ENCODE measurements at places on chromosomes 7 and 10.
A peak's percentile ranks its signal among the peaks of the same experiment; 100 is the strongest.

- no peak overlapping the region for H3K27ac ChIP-seq
- H3K4me1 ChIP-seq: peaks cover 9% of the 10 kb centered on the region
- DNase-seq: no peak
Observed at GRCh38 chr7:1442355-1443124, 16.7 kb downstream of the MICALL2 start.

GRCh38 chr7:140542228-140542603 is 62.9 kb upstream of the MKRN1 start:
- H3K36me3 ChIP-seq: peaks cover 70% of the 10 kb centered on the region
- H3K4me1 ChIP-seq: peaks cover 21% of the 10 kb centered on the region
- no peaks in the 10 kb centered on the region for H3K27me3 ChIP-seq
- peak; percentile 65 for DNase-seq
- peak overlapping the region; percentile 63 for H3K4me3 ChIP-seq
- H3K27ac ChIP-seq: peak overlapping the region; percentile 96

- H3K4me3 ChIP-seq: no peak overlapping the region
- no peaks in the 10 kb centered on the region for H3K36me3 ChIP-seq
- no peaks in the 10 kb centered on the region for H3K27me3 ChIP-seq
- H3K4me1 ChIP-seq: peaks cover 5% of the 10 kb centered on the region
Observed at GRCh38 chr7:103811290-103811689, 178.2 kb downstream of the RELN start.

- no peak overlapping the region for H3K27ac ChIP-seq
- no peaks in the 10 kb centered on the region for H3K36me3 ChIP-seq
- DNase-seq: no peak
- H3K4me3 ChIP-seq: no peak overlapping the region
- H3K4me1 ChIP-seq: no peaks in the 10 kb centered on the region
Observed at GRCh38 chr10:51246156-51246555, 171.9 kb downstream of the PRKG1 start.

- H3K27ac ChIP-seq: no peak overlapping the region
- no peaks in the 10 kb centered on the region for H3K27me3 ChIP-seq
- no peak for DNase-seq
- H3K36me3 ChIP-seq: no peaks in the 10 kb centered on the region
Observed at GRCh38 chr10:110421512-110422138, 76.1 kb upstream of the DUSP5 start.

DNA sequence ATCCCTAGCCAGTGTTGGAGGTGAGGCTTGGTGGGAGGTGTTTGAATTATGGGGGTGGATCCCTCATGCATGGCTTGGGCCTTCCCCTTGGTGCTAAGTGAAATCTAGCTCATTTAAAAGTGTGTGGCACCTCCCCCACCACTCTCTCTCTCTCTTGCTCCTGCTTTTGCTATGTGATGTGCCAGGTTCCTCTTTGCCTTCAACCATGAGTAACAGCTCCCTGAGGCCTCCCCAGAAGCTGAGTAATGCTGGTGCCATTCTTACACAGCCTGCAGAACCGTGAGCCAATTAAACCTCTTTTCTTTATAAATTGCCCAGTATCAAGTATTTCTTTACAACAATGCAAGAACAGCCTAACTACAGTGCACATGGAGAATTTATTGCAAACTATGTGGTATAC is 188.8 kb upstream of the POT1 start:
- H3K4me1 ChIP-seq: no peaks in the 10 kb centered on the region
- H3K27me3 ChIP-seq: no peaks in the 10 kb centered on the region
- H3K36me3 ChIP-seq: no peaks in the 10 kb centered on the region
- DNase-seq: peak; percentile 22
- H3K27ac ChIP-seq: no peak overlapping the region
- no peak overlapping the region for H3K4me3 ChIP-seq

DNA sequence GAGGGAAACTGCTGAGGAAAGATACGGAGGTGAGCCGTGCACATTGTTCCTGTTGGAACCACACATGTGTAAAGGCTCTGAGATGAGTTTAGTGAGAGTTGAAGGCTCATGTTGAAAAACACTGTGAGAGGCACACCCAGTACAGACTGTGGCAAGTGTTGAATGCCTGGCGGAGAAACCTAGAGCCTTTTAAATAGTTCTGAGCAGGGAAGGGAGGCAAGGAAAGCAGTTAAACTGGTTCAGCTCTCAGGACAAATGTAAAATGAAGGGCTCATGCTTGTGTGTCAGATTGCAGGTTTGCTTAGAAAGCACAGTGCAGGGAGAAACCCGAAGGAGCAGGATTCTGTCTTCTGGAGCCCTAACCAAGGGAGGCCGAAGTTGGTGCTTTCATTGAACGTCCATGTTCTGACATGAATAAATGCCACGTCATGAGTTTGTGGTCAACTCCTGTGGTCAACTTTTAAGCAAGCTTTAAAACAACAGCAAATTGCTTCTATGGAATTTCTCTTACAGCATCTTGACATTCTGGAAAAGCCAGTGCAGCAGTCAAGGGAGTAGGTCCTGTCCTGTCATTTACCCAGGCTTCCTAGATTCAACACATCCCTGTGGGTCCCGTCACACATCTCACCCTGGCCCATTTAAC is 650.9 kb upstream of the GALNT17 start:
- H3K4me3 ChIP-seq: no peak overlapping the region
- no peak overlapping the region for H3K27ac ChIP-seq
- no peaks in the 10 kb centered on the region for H3K36me3 ChIP-seq
- H3K27me3 ChIP-seq: no peaks in the 10 kb centered on the region

DNA sequence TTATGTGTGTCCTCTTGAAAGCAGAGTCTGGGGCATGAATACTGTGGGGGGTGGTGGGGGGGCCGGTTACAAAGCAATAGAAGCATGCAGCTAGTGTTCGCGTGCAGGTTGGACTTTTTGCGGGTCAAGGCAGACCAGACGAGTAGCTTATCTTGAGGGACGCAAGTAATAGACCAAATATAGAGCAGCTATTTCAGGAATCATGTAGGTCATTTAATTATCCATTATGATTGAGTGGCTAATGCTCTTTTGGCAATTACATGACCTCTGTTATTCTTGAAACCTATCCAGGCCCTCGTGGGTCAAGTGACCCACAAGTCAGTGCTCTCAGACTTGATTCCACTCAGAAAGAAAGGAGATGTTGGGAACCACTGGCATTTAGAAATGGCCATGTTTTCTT is 93.0 kb downstream of the BTRC start:
- no peak overlapping the region for H3K27ac ChIP-seq
- no peaks in the 10 kb centered on the region for H3K36me3 ChIP-seq
- no peak overlapping the region for H3K4me3 ChIP-seq

GRCh38 chr7:151133266-151133985 is 34.1 kb downstream of the GBX1 start:
- no peak overlapping the region for H3K27ac ChIP-seq
- H3K27me3 ChIP-seq: no peaks in the 10 kb centered on the region
- DNase-seq: no peak
- H3K36me3 ChIP-seq: peaks cover 99% of the 10 kb centered on the region

DNA sequence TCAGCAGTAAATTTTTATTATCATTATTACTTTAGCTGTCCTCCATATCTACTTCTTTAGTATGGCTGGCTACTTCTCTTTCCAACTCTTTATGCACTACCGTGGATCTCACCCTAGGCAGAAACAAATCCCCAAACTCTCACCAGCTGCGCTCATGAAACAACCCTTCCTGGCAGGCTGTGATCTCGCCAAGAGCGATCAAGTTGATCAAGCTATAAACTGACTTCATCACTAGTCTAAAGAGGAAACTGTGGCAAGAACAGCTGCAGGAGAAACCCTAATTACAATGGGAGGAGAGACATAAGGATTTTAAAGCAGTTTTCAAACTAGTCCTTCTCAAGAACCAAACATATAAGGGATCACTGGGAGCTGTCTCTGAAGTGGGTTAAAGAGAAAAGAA is 160.5 kb upstream of the PRSS58 start:
- H3K27ac ChIP-seq: no peak overlapping the region
- no peaks in the 10 kb centered on the region for H3K36me3 ChIP-seq
- peaks cover 10% of the 10 kb centered on the region for H3K4me1 ChIP-seq
- H3K27me3 ChIP-seq: no peaks in the 10 kb centered on the region
- no peak for DNase-seq

DNA sequence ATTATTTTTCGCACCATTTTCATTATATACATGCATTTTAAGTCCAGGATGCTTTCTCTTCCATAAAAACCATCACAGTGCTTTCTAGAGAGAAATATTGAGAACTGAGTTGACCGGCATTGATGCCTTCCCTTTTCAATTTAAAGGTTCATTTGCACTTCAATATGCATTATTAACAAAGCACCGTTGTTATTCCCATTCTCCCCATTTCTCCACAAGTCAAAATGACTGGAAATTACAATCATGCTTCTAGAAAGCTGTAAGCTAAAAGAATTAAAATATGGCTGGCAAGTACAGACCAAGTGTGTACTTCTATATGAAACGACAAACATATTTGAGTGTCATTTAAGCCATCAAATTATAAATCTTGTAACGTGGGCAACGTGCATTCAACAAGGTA is 219.5 kb downstream of the FANK1 start:
- H3K4me3 ChIP-seq: no peak overlapping the region
- H3K27ac ChIP-seq: no peak overlapping the region
- DNase-seq: no peak
- peaks cover 16% of the 10 kb centered on the region for H3K36me3 ChIP-seq

GRCh38 chr7:155993420-155994278 is 181.4 kb upstream of the SHH start:
- no peaks in the 10 kb centered on the region for H3K36me3 ChIP-seq
- DNase-seq: no peak
- H3K4me3 ChIP-seq: no peak overlapping the region
- H3K27ac ChIP-seq: no peak overlapping the region
- H3K27me3 ChIP-seq: no peaks in the 10 kb centered on the region

- DNase-seq: peak; percentile 26
- H3K36me3 ChIP-seq: no peaks in the 10 kb centered on the region
- H3K4me3 ChIP-seq: no peak overlapping the region
- no peak overlapping the region for H3K27ac ChIP-seq
- no peaks in the 10 kb centered on the region for H3K4me1 ChIP-seq
Observed at GRCh38 chr10:52198540-52198939, 115.5 kb upstream of the DKK1 start.

DNA sequence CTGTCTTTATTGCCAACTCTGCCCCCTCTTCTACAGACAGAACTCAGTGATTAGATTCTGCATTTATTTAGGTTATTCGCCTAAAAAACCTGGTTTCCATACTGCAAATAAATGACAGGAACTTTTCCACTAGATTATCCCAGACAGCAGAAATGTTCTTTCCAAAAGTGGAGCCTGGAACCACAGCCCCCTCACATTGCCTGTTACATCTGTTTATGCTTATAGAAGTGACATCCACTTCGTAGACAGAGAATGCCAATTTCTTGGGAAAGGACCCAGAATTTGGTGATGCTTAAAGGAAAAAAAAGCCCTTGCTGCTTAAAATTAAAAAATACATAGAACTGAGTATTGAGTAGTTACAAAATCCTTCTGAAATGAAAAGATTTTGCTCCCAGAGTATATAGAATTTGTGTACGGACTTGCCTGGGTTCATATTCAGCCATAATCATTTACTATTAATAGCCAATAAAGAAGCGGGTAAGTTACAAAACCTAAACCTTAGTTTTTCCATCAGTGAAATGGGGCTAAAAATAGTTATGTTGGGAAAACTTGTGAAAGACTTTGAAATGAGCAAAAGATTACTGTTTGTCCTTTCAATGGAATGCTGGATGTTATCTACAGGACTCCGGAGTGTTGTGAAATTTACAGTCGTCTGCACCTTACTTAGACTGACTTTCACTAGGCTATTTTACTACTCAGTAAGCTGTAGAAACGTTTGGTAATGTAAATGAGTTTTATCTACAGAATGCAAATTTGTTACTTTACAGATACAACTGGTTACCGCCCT is 1.1 kb upstream of the PPP1R9A start:
- no peak for DNase-seq
- no peak overlapping the region for H3K4me3 ChIP-seq
- H3K27me3 ChIP-seq: no peaks in the 10 kb centered on the region
- no peaks in the 10 kb centered on the region for H3K36me3 ChIP-seq
- H3K27ac ChIP-seq: no peak overlapping the region
- peaks cover 4% of the 10 kb centered on the region for H3K4me1 ChIP-seq

- H3K36me3 ChIP-seq: peaks cover 5% of the 10 kb centered on the region
- peaks cover 39% of the 10 kb centered on the region for H3K4me1 ChIP-seq
- DNase-seq: no peak
- no peak overlapping the region for H3K4me3 ChIP-seq
- H3K27ac ChIP-seq: peak overlapping the region; percentile 85
- no peaks in the 10 kb centered on the region for H3K27me3 ChIP-seq
Observed at GRCh38 chr7:603152-603951, 83.7 kb upstream of the PDGFA start.

- no peaks in the 10 kb centered on the region for H3K4me1 ChIP-seq
- no peak overlapping the region for H3K4me3 ChIP-seq
Observed at GRCh38 chr7:91660734-91661356, 219.7 kb downstream of the MTERF1 start.

DNA sequence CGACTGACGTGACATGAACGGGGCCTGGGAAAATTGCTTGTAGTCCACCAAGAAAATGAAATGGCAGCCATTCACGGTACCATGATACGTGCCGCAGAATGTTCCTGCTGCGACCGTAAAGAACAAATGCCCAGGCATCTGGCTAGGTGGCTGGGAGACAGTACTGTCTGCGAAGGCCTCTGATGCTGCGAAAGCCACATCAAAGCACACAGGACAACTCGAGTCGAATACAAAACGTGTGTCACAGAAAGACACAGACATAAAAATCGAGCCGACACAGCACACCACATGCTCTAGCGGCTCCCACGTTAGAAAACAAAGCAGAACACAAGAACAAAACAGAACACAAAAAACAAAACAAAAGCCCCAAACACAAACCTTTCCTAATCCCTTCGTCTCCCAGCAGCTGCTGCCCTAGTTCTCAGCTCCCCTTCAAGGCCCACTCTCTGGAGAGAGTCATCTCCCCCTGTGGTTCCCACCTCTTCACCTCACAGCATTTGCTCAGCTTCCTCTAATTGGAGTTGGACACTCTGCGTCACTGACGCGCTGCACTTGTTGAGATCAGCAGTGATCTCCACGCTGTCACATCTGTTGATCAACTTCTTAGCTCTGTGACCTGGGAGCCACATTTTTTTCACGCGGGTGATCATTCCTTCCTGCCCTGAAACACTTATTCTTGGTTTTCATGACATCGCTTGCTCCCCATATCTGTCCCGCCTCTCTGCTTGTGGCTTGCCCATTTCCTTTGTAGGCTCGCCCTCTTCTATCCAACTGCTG is 112.2 kb downstream of the CLEC2L start:
- no peaks in the 10 kb centered on the region for H3K4me1 ChIP-seq
- no peak overlapping the region for H3K4me3 ChIP-seq
- no peak overlapping the region for H3K27ac ChIP-seq
- no peaks in the 10 kb centered on the region for H3K27me3 ChIP-seq
- H3K36me3 ChIP-seq: peaks cover 21% of the 10 kb centered on the region

DNA sequence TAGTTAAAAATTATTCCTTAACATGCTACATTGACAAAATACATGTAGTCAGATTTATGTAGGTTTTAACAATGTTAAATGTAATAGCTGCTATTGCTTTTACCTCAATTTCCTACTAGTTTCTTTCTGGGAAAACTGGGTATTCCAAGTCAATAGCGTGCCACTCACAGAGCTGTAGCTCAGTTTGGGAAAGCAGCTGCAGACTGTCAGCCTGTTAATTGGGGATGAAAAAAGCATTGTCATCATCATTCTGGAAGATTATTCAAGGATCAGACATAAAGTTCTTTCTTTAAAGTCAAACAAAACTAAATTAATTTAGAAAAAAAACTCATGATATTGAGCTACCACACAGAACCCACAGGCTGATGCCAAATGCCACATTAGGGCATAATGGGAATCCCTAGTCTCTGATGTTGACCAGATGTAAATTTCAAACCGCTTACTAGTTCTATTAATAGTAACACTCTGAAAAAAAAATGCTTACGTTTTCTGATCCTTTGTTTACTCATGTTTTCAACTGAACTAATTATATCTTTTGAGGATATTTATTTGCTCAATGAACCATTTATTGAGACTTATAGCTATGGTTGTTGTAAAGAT is 19.6 kb upstream of the AGMO start:
- no peaks in the 10 kb centered on the region for H3K4me1 ChIP-seq
- H3K27me3 ChIP-seq: no peaks in the 10 kb centered on the region
- no peaks in the 10 kb centered on the region for H3K36me3 ChIP-seq

Data from mesenchymal stem cell (in vitro differentiated cells and primary cell).